Midbrain (tissue), 1 donor: ENCODE measurements at places on chromosomes 1 and 21.

GRCh38 chr1:226687426-226687825, 51.7 kb downstream of the ITPKB start:
- DNase-seq = peak; percentile 32

DNA sequence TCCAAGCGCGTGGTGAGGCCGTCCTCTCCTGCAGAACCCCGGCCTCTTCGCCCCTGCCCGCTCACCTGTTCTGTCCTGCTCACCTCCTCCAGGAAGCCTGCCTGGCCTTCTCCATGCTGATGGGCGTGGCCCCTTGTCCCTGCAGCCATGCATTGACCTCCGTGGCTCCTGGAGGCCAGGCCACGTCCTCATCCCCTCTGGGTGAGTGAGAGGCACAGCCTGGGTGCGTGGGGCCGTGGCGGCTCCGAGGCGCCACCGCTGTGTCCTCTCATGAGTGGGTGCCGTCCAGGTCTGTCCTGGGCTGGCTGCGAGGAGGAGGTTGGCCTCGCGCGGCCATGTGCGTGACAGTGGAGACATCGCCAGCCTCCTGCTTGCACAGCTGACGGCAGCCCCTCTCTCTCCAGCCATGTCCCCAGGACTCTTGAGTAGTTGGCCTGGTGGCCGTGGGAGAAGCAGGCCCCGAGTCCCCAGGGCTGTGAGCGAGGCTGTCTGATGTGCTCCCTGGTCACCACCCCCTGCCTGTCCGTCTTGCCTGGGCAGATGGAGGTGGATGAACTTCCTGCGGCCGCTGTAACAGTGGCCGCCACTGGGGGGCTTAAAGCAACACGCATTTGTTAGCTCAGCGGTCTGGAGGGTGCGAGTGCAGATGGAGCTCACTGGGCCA, 58.1 kb downstream of the PRKCZ start:
- DNase-seq = no peak

- DNase-seq = no peak
These were observed 94.3 kb downstream of the RGS2 start for GRCh38 chr1:192903142-192903541.

- DNase-seq = no peak
These were observed 46.4 kb upstream of the RIPK4 start for GRCh38 chr21:41813226-41813625.

DNA sequence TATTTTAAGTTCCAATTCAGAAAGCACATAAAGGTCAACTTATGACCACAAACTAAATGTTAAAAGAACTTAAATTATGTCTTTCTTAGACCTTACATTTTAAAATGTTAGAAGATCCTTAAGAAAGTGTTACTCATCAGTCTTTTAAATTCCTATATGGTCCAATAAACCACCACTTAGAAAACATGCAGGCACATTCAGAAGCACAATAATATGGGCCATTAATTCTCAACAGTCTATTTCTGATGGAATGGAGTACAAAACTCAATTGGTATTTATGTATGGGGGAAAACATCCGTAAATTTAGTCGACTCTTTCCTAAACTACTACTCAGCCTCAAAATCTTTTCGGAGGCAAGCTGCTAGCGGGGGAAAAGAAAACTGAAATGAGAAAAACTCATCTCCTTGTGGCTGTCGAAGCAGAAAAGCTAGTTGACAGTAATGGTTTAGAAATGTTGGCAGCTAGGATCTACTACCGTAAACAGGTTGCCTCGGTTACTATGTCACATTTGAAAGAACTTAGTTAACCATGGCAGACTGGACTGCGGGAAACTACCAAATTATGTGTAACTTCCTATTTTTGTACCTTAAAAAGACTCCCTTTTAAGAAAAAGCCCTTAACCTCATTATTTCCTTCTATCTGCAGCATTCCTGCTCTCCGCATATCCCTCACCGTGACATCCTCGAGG, 1.0 kb downstream of the TRMT1L start:
- DNase-seq = no peak
